ENCODE measurements at places on chromosomes 16 and 17.

GRCh38 chr17:44918006-44918405 lies 2.7 kb upstream of the GFAP start:
- no peak for DNase-seq

DNA sequence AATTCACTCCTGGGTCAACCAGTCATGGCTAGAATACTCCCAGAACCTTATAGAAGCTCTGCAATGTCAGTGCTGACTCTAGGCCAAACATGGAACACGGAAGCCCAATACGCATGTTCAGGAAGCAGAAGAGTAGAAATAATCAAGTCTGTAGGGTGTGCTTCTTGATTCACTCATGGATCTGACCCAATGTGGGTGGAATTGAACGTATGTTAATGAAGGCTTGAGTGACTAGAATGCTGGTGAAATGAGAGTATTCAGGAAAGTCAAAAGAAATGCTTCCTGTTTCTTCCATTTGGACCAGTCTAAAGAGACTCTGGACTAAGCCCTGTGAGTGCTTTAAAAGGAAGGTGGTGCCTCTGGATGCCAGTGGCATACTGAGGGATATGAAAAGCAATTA lies 395.0 kb downstream of the CDH13 start:
- no peak for DNase-seq

DNA sequence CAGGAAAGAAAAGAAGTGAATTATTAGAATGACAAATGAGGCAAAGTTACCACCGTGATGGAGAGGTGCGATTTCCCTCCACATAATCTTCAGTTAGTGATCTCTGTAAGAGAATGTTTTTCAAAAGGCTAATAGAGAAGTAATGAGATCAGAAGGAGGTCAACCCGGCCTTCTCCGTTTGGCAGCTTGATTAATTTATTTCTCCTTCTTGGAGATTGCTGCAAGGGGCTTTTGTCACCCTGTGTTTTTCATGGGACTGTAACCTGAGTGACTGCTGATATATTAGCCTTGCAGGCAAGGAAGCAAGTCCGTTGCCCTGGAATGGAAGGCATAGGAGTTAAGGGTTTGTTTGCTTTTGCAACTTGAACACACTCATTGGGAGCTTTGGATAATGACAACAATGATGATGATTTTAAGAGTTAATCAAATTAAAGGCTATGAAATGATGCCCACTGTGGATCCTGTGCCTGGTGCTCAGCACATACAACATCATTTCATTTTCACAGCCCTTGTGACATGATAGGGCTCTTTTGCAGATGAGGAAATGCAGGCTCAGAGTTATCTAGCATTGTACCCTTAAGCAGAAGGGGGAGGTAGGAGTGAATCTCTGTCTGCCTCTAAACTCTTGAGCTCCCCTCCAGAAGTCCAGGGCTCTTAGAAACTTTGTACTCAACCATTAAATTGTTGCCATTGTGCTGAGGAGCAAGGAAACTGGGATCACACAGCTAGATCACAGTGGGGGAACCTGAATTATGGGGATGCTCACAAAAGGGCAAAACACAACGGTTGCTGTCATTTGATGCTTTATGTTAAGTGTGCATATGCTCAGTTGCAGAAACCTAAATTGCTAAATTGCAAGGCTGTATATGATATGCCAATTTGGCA lies 226.3 kb downstream of the WWOX start:
- no peak for DNase-seq

DNA sequence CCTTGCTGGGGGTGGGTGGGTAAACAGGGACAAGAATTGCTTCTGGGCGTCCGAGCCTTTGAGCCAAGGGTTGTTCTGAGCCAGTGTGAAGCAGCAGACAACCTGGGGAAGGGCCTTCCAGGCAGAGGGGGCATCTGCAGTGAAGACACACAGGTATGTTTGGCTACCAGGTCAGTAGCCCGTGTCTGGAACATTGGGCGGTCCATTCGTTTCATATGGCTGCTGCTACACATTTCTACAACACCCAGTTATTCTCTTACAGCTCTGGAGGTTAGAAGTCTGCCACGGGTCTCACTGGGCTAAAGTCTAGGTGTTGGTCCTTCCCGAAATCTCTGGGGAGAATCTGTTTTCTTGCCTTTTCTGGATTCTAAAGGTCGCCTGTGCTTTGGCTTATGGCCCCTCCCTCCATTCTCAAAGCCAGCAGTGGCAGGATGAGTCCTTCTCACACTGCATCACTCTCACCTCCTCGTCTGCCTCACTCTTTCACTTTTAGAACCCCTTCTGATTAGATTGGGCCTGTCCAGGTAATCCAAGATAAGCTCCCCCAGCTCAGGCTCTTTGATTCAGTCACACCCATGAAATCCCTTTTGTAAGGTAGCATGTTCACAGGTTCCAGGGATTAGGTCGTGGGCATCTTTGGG lies 136.1 kb downstream of the CLEC16A start:
- no peak for DNase-seq

GRCh38 chr16:66605979-66606751 lies 1.7 kb downstream of the CMTM3 start:
- DNase-seq = no peak

- DNase-seq = no peak
Measured at GRCh38 chr17:283911-284675, 68.5 kb downstream of the RPH3AL start.

- no peak for DNase-seq
Measured at GRCh38 chr17:82151106-82151957, 53.3 kb upstream of the FASN start.

- DNase-seq = peak; percentile 16
Measured at GRCh38 chr16:83995754-83996153, 27.7 kb downstream of the NECAB2 start.

- DNase-seq = peak; percentile 42
Measured at GRCh38 chr17:73013816-73014663, 78.4 kb downstream of the SLC39A11 start.

- DNase-seq = peak; percentile 17
Measured at GRCh38 chr16:9845661-9846361, 336.4 kb downstream of the GRIN2A start.

- DNase-seq = no peak
Measured at GRCh38 chr16:799948-800833, at the start of gene GNG13. TSS of gene GNG13 (minus strand) at chr16:800734. CDS start at chr16:799077, 1,657 bp downstream.

- peak; percentile 38 for DNase-seq
Measured at GRCh38 chr16:73172973-73173709, 125.2 kb upstream of the ZFHX3 start.

- no peak for DNase-seq
Measured at GRCh38 chr16:7304279-7304678, 28.4 kb upstream of the RBFOX1 start.

DNA sequence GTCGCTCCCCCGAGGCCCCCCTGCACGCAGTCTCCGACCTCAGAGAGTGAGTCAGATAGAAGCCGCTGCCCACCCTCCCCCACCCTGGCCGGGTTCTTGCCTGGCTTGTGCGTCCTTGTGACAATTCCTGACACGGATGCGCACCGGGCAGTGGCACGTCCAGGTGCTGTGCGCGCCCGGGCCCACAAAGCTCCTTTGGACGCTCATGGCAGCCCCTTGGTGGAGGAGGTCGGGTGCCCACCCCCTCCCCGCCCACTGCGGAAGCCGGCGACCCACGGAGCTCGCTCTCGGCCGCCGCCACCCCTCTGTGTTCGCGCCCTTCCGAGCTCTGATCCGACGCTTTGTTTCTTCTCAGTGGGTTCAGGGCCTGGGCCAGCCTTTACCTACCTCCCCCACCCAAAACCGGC lies 662 bp upstream of the TUBB3 start:
- peak; percentile 92 for DNase-seq

DNA sequence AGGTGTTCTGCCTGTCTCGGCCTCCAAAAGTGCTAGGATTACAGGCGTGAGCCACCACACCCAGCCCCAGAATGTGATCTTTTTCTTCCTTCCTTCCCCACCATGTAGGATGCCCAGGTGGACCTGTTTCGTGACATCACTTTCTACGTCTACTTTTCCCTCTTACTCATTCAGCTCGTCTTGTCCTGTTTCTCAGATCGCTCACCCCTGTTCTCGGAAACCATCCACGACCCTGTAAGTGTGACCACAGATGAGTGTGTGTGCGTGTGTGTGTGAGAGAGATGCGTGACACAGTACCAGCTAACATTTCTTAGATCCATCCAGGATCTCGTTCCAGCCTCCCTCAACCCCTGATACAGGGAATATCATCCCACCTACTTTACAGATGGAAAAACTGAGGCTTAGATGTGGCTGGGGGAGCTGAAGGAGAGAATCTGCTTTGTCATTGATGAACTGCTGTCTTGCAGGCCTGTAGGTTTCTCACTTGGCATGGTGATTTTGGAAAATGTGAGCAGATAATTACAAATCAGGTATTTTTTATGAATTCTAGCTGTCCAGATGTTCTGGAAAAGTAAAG lies 67.1 kb downstream of the ABCC1 start:
- DNase-seq = no peak

DNA sequence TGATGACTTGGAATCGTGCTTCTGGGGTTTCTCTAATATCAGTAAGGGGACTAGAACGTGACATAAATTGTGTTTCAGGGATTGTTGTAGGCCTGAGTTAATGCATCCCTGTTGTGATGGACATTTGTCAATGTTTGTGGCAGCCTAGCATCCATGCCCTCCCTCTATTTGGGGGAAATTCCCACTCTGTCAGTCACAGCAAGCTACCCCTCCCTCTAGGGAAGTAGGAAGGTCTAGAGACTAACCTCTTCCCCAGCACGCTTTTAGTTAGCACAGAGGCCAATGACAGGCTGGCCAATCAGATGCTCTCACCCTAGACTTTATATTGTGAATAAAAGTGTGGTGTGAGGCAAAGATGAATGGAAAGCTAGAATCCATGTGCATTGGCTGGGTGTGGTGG lies 32.4 kb upstream of the NF1 start:
- no peak for DNase-seq

DNA sequence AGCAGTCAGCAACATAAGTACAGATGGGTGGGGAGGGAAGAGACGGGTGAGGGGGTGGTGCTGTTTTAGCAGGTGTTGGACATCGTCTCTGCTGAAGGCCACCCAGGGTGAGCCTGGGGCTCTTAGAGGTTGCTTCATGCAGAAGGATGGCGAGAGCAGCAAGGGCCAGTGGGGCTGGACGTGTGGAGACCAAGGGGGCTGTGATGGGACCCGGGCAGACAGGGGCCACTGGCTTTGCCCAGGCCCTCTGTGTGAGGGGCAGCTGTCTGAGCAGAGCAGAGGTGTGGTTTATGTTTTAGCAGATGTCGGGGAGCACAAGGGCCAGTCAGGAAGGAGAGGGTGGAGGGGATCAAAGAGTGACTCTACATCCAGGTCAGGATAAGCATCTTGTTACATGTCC lies 4.8 kb downstream of the NARF start:
- DNase-seq = no peak

- peak; percentile 91 for DNase-seq
Measured at GRCh38 chr17:18225121-18225641, at the start of gene LLGL1. TSS of gene LLGL1 (plus strand) at chr17:18225635. CDS start at chr17:18225683, 48 bp downstream.

DNA sequence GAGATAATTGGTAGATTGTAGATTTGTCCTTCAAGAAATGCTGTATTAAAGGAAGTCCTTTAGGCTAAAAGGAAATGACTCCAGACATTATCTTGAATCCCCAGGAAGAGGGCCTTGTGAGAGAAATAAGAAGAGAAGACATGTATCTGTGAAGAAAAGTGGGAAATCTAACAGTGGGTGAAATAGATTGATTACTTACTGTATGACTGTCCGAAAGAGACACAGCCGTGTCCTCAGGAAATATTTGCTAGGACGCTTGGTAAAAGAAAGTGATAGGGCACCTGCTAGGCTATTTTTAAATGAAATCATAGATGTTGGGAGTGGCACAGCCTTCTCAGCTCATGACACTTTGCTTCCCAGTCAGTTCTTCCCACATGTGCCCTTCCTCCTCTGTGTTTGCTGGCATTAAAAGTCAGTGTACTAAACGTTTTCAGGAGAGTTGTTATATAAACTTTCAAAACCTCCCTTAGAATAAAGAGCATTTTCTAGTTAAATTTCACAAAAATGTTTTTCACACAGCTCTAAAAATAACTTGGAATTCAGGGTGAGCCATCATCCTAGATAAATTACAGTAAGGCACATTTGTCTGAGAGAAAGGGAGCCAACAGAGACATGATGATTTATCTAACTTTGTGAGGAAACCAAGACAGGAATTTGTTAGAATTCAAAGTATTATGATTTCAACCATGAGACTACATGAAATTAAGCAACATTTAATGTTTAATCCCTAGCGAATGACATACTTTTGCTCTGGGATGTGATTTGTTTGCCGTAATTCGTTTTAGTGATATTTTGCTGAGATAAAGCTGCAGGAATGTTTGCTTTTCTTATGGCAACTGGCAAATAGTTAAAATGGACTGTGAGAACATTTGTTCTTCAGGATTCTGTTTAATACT lies 35.0 kb downstream of the DHRS7B start:
- peak; percentile 44 for DNase-seq

DNA sequence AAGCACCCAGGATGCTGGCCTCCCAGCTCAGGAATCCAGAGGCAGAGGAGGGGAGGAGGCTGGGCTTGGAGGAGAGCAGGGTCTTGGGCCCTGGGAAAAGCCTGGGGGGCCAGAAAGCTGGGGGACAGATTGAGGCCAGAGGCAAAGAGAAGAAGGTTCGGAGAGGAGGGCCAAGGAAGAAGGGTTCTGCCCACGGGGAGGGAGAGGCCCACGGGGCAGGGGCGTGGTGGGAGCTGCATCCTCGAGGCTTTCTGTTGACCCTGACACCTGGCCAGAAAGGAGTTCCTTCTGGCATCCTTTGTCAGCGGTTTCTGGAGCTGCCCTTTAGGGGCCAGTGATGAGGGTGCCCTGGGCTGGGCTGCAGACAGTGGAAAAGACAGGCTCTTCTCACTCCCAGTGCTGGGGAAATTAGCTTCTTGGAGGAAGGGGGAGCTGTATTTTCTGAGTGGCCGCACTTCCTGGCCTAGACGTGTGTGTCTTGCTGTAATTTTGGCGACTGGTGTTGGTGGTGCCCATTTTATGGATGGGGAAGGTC lies 308.7 kb downstream of the SEC14L1 start:
- DNase-seq = no peak

DNA sequence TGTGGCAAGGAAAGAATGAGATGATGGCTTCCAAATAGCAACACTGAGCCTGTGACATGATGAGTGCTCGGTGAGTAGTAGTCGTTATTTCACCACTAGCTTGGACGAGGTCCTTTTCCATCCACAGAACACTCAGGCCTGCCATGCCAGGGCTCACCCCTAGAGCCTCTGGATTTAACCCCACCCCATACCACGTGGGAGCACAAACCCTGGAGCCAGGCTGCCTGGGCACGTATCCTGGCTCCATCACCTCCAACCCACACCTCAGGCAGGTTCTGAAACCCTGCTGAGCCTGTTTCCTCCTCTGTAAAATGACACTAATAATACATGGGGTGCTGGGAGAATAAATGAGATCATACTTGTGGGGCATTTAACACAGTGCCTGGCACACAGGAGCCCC lies 192.4 kb downstream of the KATNIP start:
- DNase-seq = no peak

GRCh38 chr16:73412416-73412815 lies 364.5 kb upstream of the ZFHX3 start:
- no peak for DNase-seq

- no peak for DNase-seq
Measured at GRCh38 chr17:63479495-63480184, 2.8 kb downstream of the ACE start.
